ENCODE measurements at places on chromosomes 3 and 15.

DNA sequence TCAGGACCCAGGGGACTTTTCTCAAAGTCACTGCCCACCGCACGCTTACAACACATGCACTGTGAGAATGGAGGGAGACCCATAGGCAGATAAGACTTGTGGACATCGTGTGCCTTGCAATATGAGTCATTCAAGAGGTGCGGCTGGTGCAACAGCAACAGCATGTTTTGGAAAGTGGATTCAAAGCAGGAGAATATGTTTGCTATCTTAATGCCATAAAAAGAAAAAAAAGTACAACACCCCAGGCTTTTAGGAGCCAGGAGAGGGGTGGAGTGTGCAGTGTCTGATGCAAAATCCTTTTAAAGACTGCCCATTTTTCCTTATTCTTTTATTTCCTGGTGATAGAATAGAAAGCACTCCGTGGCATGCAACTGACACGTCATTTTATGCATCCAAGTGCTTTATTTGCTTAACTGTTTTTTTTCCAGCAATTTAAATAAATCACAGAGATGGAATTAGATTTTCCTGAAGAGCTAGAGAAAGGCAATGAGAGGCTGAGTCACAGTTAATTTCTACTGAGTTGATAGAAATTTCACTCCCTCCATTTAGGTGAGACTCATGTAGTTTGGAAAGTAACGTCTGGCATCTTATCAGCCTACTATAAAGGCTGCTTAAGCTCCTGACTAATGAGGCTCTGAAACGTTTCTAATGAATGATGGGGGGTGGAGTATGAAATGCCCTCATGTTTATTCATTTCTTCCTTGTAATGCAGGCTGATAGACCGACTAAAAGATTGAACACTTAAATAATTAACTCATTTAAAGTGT, 96.4 kb downstream of the NSUN3 start:
- no peak for DNase-seq

GRCh38 chr3:101244212-101244575, 76.2 kb downstream of the IMPG2 start:
- DNase-seq = no peak

- DNase-seq = no peak
These were observed 185.7 kb downstream of the CGGBP1 start for GRCh38 chr3:87873136-87873535.

- no peak for DNase-seq
These were observed 28.5 kb upstream of the SLC7A14 start for GRCh38 chr3:170614214-170614966.

DNA sequence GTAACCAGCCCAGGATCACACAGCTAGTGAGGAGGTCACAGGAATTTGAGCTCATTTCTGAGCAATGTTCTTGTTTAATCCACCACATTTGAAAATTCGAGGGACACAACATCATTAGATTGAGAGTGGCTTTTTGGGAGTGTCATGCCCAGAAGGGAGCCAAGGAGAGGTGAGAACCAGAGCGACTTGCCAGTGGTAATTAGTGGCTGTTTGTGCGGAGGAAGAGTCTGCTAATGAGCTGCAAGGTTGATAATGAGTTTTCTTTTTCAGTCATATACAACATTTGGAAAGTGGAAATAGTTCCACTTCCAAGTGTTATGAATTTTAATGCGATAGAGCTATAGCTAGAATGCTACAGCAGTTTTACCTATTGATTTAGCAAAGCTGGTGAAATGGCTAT, 19.7 kb downstream of the GABRA5 start:
- no peak for DNase-seq

DNA sequence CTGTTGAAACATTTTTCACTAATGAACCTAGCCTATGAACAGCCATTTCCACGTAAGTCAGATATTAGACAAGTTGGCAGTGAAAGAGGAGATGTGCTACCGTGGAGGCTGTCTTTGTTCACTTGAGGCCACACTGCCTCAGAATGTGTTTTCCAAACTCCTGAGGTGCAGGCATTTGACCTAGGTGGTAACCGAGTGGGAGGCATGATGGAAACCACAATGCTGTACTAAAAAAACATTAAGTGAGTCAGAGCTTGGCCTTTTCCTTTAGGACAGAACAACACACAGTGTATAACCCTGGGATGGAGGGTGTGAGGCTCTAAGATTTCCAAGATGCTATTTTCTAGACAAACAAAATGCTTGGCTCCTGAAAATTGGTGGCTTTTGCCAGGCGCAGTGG, 406.3 kb downstream of the SOX2 start:
- DNase-seq = no peak

DNA sequence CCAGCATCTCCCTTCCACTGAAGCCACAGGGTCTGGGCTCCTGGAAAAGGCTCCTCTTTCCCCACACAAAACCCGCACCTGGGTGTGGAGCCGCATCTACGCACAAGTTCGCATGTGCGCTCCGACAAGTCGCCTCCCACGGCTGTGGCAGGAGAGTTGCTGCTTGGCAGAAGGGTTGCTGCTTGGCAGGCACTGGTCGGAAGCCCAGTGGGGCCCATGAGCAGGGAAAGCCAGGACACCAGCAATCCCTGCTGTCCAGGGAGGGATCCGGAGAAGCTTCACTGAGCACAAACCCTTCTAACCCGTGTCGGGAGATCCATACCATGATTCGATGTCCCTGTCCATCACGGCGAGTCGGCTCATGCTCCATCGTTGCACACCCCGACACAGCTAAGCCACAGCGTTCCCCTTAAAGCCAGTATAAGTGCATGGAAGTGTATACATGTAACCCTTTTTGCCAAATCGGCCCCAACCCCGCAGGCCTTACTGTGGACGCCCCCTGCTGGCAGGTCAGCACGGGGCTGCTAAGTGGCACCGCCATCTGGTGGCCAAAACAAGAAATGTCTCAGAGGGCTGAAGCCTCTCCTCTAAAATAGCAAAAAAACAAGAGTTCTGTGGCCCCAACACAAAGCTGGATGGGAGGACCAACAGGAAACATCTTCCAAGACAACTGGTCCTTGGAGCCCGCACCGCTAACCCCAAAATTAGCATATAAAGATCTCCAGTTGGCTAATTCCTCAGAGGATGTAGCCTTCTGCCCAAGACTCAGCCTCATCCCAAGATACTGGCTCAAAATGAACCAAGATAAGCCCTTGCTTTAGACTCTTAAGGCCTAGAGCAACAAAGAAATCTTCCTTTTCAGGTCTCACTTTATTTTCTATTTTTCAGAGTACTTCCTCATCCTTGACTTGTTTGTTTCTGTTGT, 8.3 kb downstream of the ANKRD63 start:
- DNase-seq = peak; percentile 86

DNA sequence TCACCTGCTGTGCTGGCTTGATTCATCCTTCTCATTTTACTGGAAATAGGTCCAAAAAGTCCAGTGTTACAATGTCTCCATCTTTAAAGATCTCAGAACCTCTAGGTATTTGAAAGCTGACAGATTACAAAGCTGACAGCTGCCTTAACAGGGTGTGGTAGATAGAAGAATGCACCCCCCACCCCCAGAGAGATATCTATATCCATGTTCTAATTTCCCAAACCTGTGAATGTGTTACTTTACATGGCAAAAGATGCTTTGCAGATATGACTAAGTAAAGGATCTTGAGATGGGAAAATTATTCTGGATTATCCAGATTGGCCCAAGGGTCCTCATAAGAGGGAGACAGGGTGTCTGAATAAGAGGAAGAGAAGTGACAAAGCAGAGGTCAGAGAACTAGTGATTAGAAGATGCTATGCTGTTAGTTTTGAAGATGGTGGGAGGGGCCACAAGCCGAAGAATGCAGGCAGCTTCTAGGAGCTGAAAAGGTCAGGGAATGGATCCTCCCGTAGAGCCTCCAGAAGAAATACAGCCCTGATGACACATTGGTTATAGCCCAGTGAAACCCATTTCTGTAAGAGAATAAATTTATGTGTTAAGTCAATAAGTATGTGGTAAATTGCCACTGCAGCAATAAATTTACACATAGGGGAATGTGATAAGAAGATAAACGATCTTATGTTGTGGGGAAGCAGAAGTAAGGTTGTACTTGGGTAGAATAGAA, 21.5 kb upstream of the FSTL1 start:
- DNase-seq = no peak

DNA sequence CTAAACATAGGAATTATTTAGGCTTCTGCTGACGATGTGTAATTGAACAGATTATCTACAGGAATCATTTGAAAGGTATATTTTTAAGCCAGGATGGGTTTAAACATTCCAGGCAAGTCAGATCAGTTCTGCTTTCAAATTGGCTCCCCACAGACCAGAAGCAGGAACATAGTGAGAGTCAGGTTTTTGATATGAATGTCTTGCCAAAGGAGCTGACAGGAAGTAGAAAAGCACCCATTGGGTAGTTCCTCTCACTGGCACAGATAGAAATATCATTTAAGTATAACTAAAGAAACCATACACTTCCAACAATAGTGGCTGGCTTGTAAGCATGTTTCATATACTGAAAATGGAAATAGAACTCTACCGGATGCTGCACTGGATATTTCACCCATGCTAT, 95.2 kb downstream of the CLDN1 start:
- no peak for DNase-seq

DNA sequence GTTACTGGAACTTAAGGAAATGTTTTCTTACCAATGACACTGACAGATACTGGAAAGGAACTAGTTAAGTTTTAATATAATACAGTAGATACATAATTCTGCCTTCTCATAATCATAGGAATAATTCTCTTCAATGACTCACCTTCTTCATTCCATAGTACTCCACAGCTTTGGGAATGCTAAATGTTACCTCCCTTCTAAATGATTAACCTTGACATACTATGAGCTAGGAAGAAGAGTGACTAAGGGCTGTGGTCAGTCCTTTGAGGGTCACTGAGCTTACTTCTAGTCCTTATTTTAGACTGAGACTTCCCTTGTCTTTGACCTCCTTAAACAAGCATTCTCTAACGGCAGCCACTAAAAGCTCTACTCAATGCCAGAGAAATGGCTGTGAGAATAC, 69.6 kb upstream of the PPIB start:
- no peak for DNase-seq

DNA sequence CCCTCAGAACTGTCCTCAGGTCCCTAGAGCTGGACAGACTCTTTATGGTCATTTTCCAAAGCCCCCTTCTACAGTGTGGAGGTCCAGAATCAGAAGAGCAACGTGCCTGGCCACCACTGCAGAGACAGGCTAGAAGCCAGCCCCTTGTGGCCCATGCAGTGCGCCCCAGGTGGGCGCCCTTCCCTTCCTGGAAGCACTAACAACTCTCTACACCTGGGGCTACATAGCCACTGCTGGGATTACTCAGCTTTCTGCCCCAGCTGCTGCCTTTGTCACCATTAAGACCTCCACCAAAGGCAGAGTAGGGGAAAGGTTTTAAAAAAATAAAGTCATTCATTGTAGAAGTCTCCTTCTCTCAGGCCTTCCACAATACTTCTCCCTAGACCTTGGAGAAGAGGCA, 2.3 kb downstream of the RASGRP1 start:
- no peak for DNase-seq

DNA sequence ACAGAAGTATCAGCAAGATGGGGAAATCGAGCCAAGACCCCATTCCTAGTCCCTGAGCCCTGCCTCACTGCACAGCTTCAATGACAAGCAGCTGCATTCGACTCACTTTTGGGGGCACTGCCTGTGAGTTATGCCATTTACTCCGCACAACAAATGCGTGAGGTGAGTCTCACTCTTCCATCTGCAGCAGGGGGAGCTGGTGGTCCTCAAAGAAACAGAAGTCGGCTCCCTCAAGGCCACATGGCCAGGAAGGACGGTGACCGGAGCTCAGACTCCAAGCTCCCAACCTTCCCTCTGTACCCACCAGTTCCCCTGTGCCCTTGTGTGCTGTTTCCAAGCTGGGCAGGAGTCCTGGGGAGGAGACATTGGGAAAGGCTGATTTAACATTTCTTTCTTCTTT, 127.7 kb upstream of the IQSEC1 start:
- DNase-seq = no peak

DNA sequence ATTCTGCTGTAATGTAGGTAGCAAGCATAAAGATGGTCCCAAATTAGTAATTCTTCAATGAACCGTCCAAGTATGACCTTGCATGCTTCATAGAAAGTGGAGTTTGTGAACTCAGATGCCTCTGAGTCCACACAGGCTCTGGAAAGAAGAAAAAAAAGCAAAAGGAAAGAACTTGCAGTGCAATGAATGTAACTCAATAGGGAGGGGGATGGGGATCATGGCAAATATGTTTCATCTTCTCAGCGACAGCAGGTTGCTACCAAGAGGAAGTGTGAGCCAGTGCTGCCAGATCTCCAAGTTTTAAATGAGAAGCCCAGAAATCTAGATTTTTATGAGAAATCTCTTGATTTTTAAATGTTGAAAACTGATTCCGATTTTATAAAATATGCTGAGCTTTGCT, 50.3 kb downstream of the IL20RB start:
- DNase-seq = no peak

DNA sequence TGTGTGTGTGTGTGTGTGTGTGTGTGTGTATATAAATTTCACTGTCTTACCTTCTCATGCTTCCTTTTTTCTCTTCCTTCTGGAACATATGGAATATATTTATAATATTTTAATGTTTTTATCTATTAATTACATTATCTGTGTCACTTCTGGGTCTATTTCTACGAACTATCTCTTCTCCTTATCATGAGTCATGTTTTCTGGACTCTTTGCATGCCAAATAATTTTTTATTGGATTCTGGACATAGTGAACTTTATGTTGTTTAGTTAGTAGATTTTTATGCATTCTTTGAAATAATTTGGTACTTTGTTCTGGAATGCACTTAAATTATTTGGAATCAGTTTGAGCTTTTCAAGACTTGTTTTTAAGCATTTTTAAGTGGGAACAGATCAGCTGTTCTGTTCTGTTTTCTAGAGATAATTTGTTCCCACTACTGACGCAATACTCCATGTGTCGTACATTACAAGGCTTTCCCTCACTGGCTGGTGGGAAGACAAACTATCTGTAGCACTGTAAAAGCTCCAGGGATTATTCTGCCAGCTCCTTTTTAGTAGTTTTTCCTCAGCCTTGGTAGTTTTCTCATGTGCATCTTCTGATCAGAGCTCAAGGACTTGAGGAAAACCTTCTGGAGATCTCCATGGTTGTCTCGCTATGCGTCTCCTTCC, 302.0 kb downstream of the CLSTN2 start:
- no peak for DNase-seq

GRCh38 chr15:64144565-64145281, 6.8 kb upstream of the SNX22 start:
- no peak for DNase-seq
